ENCODE measurements at places on chromosomes 5 and 9. TPM values are rescaled to one million over a fixed set of nuclear protein-coding genes. Genes with fewer than 3 reads are reported as not detected.

Gene TAF1L
- not detected for total RNA-seq

Gene RGMB
- 39.2 TPM for total RNA-seq

Gene SPATA31A3
- total RNA-seq = not detected

Gene PWWP2A
- total RNA-seq = 41.4 TPM

Gene IFNA16
- total RNA-seq = not detected

Gene ZCCHC7
- 12.4 TPM for total RNA-seq

Gene F12
- total RNA-seq = 3.9 TPM

Gene HMCN2
- 1.2 TPM for total RNA-seq

Gene C1QTNF3
- not detected for total RNA-seq

Gene TAS2R1
- not detected for total RNA-seq

Gene PGM5
- total RNA-seq = 0.03 TPM

Gene CDK7
- 50.0 TPM for total RNA-seq

Gene KIF4B
- total RNA-seq = not detected

Gene IL13
- not detected for total RNA-seq

Gene QSOX2
- total RNA-seq = 19.3 TPM

Gene OTP
- total RNA-seq = not detected

Gene PSD2
- 0.03 TPM for total RNA-seq

Gene CCNH
- total RNA-seq = 141 TPM

Gene GPR21
- total RNA-seq = not detected

Gene PCDHGA6
- 1.4 TPM for total RNA-seq

Gene GFRA3
- total RNA-seq = not detected

Gene CENPH
- total RNA-seq = 81.4 TPM

Gene ZNF608
- 17.2 TPM for total RNA-seq

Gene SLC22A4
- total RNA-seq = 4.4 TPM

Gene GLRA1
- not detected for total RNA-seq

Gene ANKRD18B
- total RNA-seq = not detected

Gene GPR151
- total RNA-seq = not detected

Gene FNBP1
- 27.4 TPM for total RNA-seq

Gene ECM2
- 2.2 TPM for total RNA-seq

Gene WNK2
- total RNA-seq = not detected

Gene PITX1
- total RNA-seq = 25.0 TPM
